ENCODE measurements at places on chromosomes 1 and 21.

- DNase-seq = no peak
Measured at GRCh38 chr1:168977618-168978017, 128.9 kb upstream of the ATP1B1 start.

- no peak for DNase-seq
Measured at GRCh38 chr1:26761217-26761616, 26.5 kb upstream of the PIGV start.

DNA sequence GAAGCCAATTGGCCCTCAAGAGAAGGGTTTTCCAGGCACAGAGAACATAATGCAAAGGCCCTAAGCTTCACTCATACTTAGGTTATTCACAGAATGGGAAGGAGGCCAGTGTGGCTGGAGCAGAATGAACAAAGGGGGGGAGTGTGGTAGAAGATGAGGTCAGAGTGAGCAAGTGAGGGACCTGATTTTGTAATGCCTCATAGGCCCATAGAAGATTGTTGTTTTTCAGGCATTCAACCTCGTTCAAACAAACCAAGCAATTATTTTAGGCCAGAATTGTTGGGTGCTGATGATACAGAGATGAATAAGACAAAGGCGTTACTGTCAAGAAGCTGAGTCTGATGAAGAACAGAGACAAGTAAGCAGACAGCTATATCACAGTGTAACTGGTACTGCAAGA, 54.5 kb upstream of the RAP1A start:
- DNase-seq = peak; percentile 84

GRCh38 chr1:79290927-79291474, 284.5 kb upstream of the ADGRL4 start:
- DNase-seq = no peak

DNA sequence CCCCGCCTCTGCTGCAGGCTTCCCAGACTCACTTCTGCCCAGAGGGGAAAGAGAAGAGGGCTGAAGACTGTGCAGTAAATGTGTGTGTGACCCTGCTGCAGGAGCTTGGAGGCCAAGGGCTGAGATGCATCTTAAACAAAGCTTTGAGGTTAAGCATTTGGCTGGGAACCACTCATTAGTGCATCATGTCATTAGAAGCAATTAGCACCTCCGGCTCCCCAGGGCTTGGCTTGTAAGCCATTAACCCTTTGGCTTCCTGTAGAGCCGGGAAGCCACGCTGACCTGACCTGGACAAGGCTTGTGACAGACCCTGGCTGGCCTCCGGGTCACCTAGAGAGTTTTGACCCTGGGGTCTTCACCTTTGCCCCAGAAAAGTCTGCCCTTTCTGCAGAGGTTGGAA, 77.0 kb downstream of the CSMD2 start:
- DNase-seq = no peak

- DNase-seq = no peak
Measured at GRCh38 chr1:153358691-153358975, 979 bp downstream of the S100A9 start.

GRCh38 chr1:51410568-51411460, 80.5 kb upstream of the TTC39A start:
- DNase-seq = peak; percentile 40

DNA sequence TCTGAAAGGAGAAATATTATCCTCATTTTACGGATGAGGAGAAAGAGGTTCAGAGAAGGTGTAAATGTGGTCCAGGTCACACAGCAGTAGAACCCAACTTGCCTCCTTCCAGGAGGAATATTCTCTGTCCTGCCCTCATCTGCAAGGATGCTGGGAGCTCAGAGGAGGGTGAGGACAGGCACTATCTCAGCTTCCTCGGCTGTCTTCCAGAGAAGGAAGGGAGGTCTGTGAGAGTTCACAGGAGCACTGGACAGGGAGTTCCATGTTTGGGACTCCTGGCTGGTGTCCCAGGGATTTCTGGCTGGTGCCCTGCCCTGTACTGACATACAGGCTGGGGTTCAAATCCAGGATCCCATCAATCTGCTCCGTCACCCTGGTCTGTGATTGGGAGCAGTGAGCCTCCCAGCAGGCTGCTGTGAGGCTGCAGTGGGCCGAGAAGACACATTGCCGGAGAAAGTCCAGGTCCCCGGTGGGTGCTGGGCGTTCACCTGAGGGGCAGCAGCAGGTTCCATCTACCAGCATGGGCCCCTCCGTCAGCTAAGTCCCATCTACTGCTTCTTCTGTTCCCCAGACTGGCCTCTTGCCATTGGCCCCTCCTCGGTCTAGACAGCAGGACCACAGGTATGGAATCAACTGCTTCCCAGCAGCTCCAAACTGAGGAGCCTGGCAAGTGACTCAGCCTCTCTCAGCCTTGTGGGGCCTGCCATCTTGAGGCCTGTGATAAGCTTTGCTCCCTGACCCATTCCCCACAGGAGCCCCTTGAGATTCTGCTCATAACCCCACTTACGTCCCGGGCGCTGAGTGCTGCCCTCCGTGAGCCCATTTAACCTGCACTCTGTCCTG, 8.5 kb upstream of the BSND start:
- no peak for DNase-seq

- no peak for DNase-seq
Measured at GRCh38 chr1:23419180-23419579, 5.4 kb downstream of the TCEA3 start.

DNA sequence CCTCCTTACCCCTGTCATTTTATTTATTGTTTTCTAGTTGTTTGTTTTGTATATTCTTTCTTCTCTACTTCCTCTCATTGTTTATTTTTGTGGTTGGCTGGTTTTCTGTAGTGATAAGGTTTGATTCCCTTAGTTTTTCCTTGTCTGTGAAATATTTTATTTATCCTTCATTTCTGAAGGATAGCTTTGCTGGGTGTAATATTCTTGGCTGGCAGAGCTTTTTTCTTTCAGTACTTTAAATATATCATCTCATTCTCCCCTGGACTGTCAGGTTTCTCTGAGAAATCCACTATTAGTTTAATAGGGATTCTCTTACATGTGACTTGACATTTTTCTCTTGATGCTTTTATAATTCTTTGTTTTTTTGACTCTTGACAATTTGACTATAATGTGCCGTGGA, 18.8 kb upstream of the TIPRL start:
- no peak for DNase-seq

DNA sequence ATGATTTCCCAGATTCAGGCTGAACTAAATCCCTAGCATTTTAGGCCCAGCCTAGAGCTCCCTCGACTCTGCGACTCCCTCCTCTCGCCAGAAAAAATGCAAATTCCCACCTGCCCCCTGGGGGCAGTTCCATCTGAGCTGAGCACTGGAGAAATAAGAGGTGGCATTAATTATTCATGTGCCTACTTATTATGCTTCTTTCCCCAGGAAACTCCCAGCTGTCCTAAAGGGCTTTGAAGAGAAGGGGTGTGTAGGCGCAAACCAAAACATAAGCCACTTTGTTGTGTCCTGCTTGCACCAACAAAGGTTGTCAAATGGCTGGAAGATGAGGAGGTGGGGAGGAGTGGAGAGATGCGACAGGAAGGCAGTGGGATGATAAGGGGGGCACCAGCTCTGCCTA, 41.4 kb upstream of the GOLT1A start:
- DNase-seq = no peak

- DNase-seq = no peak
Measured at GRCh38 chr1:65424573-65424889, 4.1 kb downstream of the LEPR start.

DNA sequence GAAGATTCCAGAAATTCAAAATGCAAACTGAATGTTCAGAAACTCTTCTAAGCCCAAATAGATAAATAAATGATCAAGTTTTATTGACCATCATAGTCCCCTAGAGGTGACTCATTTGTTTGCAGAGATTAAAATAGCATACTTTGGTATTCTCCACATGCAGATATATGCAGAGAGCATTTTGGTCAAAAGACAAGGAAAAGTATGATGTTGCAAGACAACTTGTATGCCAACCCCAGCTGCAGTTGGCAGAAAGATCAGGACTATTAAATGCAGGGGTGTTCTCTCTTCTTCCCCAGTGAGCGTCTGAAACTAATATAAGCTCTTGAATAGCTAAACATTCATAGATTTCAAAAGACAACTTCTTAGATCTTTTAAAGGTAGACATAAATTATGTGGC, 404.9 kb downstream of the LTN1 start:
- DNase-seq = peak; percentile 32

DNA sequence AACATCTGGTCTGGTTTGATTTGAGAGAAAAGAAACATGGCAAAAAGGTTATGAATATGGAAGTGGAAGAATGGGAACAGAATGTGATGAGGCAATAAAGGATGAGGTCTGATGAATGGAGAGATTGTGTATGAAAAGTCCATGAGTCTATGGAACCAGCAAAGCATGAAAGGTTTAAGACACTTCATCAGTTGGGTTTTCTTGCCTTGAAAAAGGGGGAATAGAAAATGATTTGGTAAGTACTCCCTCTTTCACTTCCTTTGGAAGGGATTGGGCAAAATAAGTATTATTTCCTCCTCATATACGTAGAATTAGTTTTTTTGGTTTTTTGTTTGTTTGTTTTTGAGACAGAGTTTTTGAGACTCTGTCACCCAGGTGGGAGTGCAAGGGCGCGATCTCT, 155.8 kb downstream of the TRIM33 start:
- DNase-seq = no peak

GRCh38 chr1:47351305-47351704, 17.7 kb downstream of the CMPK1 start:
- DNase-seq = peak; percentile 29

DNA sequence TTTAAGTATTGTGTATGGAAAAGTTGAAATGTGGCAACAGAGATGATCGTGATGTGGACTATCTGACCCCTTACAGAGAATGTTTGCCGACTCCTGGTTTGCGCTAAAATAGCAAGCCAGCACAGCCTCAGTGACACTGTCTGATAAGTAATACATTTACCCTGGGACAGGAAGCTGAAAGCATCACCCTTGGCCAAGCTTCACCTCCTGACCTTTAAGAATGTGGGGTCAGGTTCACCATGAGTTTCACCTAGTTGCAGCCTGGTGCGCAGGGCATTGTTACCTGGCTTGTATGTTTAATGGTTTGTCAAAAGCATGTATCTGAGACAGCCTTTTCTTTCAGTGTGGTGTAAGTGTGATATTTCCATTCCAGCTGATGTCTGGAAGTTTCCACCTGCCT, 29.2 kb downstream of the TRAF5 start:
- no peak for DNase-seq
